NCI-H226 (cell line): ENCODE measurements at places on chromosomes 1 and 21.

DNA sequence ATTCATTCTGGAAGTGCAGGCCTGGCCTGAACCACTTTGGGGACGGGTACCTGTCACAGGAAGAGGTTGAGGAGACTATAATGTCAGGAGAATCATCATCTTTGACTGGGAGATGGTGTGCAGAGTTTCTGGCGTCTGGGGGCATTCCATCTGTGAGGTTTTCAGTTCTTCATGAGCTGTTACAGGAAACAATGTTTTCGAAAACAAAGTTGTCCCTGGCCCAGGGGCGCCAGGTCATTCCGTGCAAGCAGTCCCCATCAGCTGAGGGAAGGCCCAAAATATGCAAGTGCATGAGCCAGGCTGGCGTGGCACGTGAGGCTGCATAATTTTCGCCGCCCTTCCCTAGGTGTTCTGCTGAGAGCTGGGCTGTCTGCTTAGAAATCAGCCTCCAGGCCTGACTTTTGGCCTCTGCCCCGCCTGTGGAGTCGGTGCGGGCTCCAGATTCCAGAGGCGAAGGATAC lies 68.4 kb upstream of the ATP5PO start:
- DNase-seq = no peak

DNA sequence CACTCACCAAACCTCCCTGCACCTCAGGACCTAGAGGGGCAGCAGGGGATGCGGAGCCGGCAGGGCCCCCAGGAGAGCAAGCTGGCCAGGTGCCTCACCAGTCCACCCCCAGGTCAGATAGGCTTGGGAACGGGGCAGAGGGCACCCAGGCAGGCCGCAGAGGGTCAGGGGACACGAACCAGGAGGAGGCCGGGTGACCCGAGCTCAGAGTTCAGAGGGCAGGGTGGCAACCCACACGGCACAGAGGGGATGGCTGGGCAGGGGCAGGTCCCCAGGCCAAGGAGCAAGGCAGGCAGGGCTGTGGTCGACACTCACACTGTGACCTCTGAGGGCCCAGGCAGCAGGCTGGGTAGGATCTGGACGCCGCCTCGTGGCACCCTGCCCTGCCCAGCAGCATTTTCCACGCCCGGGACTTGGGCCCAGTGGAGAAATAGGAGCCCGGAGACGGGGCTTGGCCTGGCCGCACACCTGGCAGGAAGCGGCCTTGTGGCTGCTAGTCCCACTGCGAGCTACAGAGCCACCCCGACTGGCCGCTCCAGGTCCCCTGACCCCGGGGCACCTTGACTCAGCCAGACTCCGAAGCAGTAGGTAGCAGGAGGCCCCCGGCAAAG lies 5.3 kb downstream of the DVL1 start:
- no peak for DNase-seq

- DNase-seq = no peak
These were observed 1.7 kb downstream of the EXOC8 start for GRCh38 chr1:231335663-231336602.

DNA sequence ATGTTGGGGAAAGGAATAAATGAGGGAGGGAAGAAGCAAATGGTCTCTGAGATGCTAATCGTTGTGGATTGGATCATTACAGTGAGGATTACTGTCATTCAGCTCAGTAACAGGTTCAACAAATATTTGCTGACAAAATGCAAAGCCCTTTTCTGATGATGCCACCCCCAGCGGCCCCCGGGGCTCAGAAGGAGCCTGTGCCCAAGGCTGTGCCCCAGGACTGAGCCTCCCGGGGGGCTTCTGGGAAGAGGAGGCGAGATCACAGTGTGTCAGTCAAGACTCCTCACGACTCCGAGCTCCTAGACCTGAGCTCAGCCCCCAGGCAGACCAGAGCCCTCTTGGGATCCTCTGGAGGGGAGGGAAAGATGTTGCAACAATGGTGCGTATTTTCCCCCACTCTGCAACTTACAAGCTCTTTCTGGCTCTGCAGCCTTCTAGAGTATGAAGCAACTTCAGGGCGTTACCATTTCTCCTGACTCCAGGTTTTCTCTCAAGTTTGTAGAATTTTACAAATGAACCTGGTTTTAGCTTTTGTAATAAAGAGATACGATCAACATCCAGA lies 20.8 kb downstream of the EPHA8 start:
- no peak for DNase-seq

GRCh38 chr1:205598841-205599668 lies 32.8 kb downstream of the ELK4 start:
- DNase-seq = no peak

GRCh38 chr1:226674892-226675714 lies 64.0 kb downstream of the ITPKB start:
- DNase-seq = no peak

- peak; percentile 83 for DNase-seq
These were observed 59.0 kb downstream of the ALPL start for GRCh38 chr1:21568006-21568746.

DNA sequence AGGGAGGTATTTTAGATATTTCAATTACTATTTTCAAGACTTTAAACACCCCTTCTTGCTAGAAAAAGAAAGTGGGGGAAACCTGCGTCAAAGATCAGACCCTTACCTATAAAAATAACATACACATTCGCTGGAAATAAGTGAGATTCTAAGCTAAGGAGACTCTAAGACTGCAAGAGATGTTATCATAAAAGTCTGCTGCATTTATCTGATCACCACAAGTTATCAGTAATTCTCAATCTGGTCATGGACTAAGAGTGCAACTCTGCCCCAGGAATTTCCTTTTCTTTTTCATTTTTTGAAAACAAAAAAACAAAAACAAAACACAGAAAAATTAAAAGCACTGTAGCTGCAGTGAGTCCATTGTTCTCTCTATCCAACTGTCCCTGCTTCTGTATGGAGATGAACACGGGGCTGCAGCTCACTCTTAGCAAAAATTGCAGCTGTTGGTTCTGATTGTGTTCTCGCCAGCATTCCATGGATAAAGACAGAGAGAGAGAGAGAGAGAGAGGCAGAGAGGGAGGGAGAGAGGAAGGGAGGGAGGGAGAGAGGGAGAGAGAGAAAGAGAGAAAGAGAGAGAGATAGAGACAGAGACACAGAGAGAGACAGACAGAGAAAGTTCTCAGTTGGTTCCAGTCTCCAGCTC lies 14.1 kb downstream of the XKR8 start:
- DNase-seq = no peak

DNA sequence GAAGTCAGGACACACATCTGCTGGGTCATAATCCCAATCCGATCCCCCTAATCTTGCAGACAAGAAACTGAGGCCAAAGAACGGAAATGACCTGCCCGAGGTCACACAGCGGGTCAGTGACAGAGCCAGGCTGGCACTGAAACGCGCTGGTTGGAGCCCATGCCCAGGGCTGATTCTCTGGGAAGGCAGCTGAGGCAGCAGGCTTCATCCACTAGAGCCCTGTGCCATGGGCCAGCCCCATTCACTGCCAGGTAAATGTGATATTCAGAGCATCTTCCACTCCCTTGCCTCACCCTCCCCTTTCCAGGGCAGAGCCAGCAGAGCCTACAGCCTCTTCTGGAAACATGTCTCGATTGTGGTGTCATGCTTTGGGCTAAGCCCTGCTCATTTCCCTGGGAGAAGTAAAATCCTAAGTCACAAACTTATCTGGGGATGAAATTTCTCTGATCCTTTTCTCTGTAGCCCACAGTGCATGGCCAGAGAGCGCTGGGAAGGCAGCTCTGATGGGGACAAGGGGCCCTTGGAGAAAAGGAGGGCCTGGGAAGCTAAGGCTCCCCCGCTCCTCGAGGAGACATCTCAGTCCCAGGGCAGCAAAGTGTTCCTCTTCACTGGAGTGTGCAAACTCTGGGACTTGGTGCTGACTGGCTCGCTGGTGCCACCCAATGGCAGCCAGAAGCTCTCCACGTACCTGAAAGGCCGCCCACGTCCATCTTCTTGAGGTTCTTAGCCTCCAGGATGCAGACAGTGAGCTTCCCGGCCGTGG lies 110.4 kb downstream of the SYT2 start:
- DNase-seq = peak; percentile 52

DNA sequence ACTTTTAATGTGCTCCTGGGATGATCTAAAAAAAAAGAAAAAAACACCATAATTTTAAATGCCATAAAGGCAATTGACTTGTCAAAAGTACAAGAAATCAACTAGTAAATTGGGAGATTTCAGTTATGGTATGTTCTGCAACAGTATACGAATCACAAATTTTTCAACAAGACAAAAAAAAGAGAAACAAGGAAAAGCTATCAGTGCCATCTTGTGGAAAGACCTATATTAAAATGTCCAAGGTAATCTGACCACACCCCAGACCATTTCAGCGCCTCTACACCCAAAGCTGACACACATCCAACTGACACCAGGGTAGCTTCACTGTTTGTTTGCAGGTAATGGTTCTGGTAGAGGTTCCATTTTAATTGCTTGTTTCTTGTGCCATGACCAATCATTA lies 5.0 kb upstream of the DUSP23 start:
- peak; percentile 29 for DNase-seq

DNA sequence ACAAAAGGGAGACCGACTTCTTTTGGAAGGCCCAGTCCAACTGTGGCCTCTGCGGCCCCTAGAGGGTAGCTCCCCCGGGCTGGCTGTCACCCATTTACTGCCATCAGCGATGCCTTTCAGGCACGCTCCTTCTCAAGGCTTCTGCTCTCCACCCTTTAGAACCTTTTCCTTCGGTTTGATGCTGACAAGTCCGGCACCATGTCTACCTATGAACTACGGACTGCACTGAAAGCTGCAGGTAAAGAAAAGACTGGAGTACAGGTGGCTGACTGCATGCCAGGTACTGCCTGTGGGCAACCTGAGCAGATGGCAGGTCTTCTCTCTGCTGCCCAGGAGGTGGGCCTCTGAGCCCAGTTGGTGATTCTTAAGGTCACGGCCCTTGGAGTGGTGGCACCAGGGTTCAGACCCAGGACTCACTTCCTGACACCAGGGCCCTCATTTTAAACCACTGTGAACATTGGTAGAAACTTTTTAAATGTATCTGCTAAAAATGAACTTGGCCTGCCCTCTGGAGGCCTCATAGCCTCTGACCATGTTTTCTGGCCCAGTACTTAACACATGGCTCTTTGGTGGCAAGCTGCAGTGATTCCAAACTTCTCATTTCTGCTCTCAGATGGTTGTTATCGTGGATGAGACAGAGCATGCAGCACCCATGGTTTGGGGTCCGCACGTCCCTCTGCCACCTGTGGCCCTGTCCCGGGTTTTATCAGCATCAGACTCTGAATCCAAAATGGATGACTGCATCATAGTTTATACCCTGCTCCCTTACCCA lies 45.7 kb downstream of the CAPN9 start:
- no peak for DNase-seq

- no peak for DNase-seq
These were observed 62.5 kb downstream of the PEX14 start for GRCh38 chr1:10537082-10537766.

DNA sequence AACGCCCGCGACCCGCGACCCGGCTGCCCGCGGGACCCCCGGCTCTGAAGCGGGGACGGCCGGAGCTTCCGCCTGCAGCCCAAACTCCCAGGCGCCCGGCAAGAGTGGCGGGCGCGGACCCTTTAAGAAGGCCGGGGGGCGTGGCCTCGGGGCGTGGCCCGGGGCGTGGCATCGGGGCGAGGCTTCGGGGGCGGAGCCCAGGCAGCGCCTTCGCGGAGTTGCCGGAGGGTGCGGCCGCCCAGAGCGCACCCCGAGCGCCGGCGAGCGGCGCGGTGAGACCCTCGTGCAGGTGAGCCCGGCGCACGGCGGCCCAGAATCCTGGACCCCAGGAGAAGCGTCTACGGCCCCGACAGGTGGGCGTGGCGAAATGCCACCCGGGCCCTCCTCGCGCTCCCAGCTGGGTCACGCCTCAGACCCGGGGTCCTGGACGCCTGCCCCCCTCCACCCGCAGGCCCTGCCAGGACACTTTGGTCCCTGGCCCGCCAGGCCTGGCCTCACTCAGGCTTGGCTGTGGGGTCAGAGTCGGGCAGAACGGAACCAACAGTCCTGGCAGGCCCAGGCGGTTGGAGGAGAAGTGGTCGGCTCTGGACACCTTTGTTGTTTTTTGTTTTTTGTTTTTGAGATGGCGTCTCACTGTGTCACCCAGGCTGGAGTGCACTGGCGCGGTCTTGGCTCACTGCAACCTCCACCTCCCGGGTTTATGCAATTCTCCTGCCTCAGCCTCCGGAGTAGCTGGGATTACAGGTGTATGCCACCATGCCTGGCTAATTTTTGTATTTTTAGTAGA lies 14.4 kb downstream of the RNF223 start:
- peak; percentile 74 for DNase-seq

DNA sequence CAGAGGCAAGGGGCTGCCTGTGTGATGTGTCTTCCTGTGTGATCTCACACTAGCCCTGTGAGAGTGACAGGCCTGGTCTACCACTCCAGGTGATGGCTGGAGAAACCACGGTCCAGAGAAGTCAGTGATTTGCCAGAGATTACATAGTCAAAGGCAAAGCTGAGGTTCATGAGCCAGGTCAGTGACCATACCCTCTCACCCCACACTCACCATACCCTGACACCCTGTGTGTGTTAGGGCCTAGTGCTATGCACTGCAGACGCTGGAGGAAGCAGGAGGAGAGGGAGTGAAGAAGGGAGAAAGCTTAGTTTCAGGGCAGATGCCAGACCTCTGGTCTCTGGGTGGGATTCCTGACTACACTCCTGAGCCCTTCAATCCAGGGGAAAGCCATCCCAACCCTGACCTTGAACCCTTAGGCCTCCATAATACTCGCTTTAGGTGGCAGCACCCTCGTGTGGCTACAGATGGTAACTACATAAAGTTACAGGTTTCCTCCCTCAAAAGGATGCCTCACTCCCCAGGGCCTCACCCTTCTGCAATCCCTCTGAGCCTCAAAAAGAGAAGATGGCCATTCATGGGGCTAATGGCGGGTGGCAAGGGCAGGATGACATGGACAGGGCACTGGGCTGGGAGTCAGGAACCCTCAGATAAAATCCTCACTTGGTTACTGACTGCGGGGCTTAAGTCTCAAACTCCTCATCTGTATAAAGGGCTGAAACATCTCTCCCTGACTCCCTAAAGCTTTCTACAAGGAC lies 20.8 kb upstream of the SDC3 start:
- peak; percentile 16 for DNase-seq
